Caco-2 (cell line): ENCODE measurements at places on chromosomes 13 and 19. TPM values are rescaled to one million over a fixed set of nuclear protein-coding genes. Genes with fewer than 3 reads are reported as not detected.

DNA sequence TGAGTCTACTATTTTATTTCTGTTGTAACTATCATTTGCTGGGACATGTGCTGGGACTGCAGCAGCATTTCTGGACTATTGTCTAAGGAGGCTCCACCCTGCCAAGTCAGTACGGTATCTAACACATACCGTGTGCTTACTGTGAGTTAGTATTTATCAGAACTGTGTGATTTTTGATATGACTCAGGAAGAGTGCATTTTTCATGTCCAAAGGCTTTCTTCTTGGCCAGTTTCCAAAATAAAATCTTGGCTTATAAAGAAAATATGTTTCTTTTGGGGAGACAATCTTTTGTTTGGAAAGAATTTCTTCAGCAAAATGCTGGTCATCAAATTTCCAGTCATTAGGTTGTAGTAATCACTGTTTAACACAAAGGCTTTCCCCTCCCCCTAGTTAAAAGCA is 11.6 kb downstream of the PARP4 start:
- DNase-seq: no peak

GRCh38 chr19:7636691-7637373 is at the start of gene STXBP2:
Gene STXBP2 (plus strand): TSS chr19:7637110. CDS start chr19:7637150, 40 bp downstream.
- DNase-seq: peak; percentile 88

GRCh38 chr19:46596008-46596407 is 5.1 kb upstream of the CALM3 start:
- no peak for DNase-seq

GRCh38 chr19:13429563-13429962 is 76.7 kb downstream of the CACNA1A start:
- DNase-seq: no peak

GRCh38 chr13:88707646-88708045 is 1036.5 kb downstream of the SLITRK5 start:
- no peak for DNase-seq

GRCh38 chr13:23320926-23321534 is 112.5 kb downstream of the SACS start:
- DNase-seq: no peak

GRCh38 chr13:29931696-29932095 is 81.3 kb upstream of the UBL3 start:
- no peak for DNase-seq

GRCh38 chr13:23707674-23708073 is 137.5 kb downstream of the TNFRSF19 start:
- no peak for DNase-seq

- no peak for DNase-seq
Measured at GRCh38 chr19:17183858-17184321, 31.3 kb upstream of the USE1 start.

GRCh38 chr19:35114353-35115176 is 1.1 kb upstream of the FXYD3 start:
- peak; percentile 78 for DNase-seq

The RASAL3 gene
- not detected in 2 replicates for total RNA-seq
